Fibroblast of the aortic adventitia (primary cell): ENCODE measurements at places on chromosomes 2 and 18. TPM values are rescaled to one million over a fixed set of nuclear protein-coding genes. Genes with fewer than 3 reads are reported as not detected.

- peak; percentile 1 for DNase-seq
Observed at GRCh38 chr2:5914811-5915611, 222.8 kb downstream of the SOX11 start.

- peak; percentile 46 for DNase-seq
Observed at GRCh38 chr18:11269257-11269656, 119.9 kb upstream of the PIEZO2 start.

GRCh38 chr2:37802899-37803379, 122.1 kb upstream of the RMDN2 start:
- peak; percentile 79 for DNase-seq

DNA sequence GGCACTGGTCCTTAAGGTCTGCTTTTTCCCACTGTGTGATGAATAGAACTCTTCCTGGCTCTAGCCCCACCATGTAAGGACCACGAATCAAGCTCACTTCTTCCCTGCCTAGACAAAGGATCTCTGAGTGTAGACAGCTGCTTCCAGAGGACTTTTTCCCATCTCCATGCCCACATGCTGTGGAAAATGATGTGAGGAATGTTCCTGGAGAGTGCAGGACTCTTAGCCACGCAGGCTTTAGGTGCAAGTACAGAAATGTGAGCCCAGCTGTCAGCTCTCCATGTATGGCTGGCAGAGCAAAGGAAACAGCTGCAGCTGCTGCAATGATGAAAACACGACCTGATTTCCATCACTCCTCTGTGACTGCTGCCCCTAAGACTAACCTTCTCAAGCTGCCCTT, 35.5 kb downstream of the NXPH2 start:
- DNase-seq, result no peak

DNA sequence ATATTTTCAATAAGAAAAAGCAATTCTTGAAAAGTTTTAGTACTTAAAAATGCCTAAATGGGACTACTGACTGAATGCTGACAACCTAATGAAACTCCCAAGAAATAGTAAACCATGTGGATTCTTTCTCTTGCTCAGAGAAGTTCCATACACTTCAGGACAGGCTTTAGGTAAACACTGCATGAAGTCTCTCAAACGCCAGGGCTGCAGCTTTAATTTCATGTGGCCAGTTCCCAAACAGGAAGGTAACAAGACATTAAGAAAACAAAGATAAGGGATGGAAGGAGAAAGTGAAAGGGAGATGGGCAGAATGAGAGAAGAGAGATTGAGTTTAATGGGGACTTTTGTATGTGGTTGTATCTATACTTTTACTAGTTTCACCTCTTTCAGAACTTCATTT, 734.7 kb upstream of the PKDCC start:
- DNase-seq, result no peak

DNA sequence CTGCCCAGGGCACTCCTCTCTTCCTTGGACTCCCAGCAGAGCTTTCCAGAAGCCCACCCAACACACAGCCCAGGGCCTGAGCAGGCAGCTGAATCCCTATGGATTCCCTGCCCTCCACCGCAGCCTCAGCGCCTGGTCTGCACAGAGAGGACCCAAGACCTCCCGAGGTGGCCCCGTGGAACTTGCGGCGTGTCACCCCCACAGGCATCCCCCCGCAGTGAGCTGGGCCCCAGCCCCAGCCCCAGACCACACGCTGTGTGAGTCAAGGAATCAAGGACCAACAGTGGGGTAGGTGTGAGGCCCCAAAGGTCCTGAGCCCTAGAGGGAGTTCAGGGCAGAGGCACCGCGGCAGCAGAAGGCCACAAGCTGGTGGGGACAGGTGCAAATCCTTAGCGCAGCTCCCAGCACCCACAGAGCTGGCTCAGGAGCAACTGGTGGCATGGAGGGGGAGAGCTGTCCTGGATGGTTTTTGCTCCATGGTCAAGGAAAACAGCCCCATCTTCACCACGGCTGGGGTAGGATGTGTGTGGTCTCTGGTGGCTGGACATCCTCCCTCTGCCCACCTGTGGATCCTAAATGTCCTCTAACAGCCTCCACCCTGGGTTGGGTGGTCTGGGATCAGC, 8.5 kb downstream of the HS6ST1 start:
- no peak for DNase-seq

DNA sequence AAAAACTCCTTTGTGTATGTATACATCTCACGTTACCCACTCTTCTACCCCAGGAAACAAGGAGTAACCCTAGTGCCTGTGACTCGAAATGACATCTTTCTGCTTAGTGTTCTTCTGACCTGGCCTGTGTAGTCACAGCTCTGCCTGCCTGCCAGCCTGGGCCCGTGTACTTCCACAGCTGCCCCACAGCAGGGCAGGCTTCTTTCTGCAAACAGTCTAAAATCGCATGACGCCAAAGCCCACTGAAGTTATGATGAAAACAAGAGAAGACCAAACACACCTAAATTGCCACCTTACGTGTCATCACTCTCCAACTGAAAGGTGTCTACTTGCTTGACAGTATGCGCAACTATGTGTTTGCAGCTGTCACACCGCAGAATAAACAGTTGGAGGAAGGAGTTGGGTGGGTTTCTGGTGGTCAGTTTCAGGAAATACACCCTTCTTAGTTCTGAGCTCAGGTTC, 1.5 kb downstream of the GAREM1 start:
- peak; percentile 34 for DNase-seq

- no peak for DNase-seq
Observed at GRCh38 chr2:99572373-99573164, 82.8 kb upstream of the REV1 start.

DSG1 gene
- total RNA-seq, result not detected in 2 replicates

EVX2 gene
- total RNA-seq, result not detected in 2 replicates

LONRF2 gene
- 1.8 and 2.0 TPM in 2 replicates for total RNA-seq

TRIM43 gene
- not detected in 2 replicates for total RNA-seq
